ENCODE measurements at places on chromosomes 4 and X.
A peak's percentile ranks its signal among the peaks of the same experiment; 100 is the strongest.

GRCh38 chr4:182786991-182787390 lies 130.2 kb downstream of the DCTD start:
- no peak for DNase-seq

GRCh38 chr4:121070696-121071639 lies 1.4 kb downstream of the NDNF start:
- DNase-seq = peak; percentile 52

GRCh38 chr4:19936476-19936875 lies 315.2 kb upstream of the SLIT2 start:
- no peak for DNase-seq

GRCh38 chr4:185945252-185945651 lies 123.7 kb upstream of the TLR3 start:
- no peak for DNase-seq

DNA sequence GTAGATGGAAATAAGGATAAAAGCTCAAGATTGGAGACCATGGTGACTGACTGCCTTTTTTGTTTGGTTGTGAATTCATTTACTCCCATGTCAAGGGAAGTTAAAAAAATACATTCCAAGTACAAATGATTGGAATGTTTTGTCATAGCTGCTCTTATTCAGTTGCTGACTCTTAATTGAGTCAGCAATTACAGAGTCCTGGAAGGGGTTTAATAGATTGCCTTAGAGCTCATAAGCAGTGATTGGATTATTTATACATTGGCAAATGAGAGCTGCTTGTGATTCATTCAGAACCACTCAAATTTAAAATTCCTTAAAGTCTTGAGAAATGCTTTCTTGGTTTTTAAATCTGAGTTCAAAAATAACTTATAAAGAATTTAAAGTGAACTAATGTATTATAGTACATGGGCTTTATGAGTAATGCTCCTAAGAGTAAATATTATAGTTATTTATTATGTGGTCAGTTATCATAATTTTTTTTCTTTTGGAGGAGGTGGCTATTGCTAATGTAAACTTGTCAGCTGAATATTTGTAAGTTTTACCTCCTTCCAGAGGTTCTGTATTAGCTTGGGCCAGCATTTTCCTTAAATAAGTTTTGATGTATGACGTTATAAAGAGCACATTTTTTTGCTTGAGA lies 13.6 kb downstream of the JADE1 start:
- no peak for DNase-seq

- DNase-seq = no peak
Measured at GRCh38 chr4:74206088-74206825, 48.3 kb downstream of the MTHFD2L start.

DNA sequence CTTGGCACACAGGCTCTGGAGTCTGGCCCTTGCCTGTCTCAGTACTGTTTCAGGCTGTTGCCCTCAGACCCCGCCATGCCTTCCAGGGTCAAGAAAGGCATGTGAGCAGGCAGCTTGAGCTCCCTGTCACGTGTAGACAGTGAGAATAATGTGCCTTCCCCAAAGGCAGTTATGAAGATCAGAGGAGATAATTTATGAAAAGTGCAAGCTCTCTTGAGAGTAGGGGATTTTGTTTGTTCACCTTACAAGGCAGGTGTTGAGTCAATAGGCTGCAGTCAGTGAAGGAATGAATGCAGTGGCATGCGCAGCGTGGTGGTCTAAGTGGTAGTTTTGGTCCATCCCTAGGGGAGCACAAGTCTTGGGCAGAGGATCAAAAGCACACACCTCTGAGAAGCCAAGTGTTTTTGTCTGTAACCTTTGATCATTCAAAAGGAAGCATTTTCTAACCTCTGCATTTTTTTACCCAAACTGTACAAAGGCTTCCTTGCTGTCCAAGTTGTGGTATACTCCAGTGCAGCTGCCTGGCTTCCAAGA lies 14.4 kb downstream of the HADH start:
- DNase-seq = no peak

GRCh38 chr4:109302361-109303139 lies at the start of gene COL25A1:
Gene COL25A1, minus strand, starts transcription at chr4:109302658.
- peak; percentile 62 for DNase-seq

GRCh38 chr4:184444953-184445309 lies 29.4 kb downstream of the IRF2 start:
- DNase-seq = peak; percentile 50

GRCh38 chr4:170610434-170610833 lies 520.7 kb upstream of the AADAT start:
- DNase-seq = no peak

GRCh38 chrX:574251-574650 lies 56.3 kb upstream of the SHOX start:
- peak; percentile 12 for DNase-seq

DNA sequence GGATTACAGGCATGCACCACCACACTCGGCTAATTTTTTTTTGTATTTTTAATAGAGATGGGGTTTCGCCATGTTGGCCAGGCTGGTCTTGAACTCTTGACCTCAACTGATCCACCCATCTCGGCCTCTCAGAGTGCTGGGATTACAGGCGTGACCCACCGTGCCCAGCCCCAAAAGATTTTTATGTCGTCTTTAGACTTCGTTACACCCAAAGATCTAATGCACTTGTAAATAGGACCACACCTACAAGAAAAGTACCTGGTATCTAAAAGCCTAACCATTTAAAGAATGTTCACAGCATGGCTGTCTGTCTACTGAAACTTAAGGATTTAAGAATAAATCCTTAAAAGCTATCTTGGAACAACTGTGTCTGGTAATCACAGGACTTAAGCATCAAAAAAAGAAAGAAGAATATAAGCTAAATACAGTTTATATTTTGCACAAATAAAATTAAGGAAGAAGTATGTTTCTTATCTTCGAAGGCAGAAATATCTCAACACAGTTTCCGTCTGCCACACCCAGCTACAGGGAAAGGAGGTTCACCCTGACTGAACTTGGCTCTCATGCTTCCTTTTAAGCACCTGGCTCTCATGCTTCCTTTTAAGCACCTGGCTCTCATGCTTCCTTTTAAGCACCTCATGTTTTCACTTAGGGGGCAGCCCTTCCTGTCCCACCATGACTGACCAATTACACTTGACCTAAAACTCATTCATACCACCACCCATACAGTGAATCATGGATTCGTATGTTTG lies 92.0 kb upstream of the STS start:
- DNase-seq = no peak

DNA sequence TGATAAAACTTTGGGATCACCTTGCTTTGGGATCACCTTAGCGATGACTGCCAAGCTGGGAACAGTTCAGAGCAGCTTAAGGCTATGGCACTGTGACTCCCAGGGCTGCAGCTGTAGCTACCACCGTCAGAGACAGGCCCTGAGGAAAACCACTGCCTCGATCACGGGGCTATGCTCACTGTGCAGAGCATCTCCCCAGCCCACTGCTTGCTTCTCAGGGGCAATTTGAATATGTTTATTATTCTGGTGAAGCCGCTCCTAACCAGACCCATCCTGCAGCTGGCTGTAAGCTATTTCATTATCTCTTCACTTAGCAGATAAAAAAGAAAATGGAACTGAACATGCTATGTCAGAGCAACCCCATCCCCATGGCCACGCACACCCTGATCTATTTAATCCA lies 328.5 kb downstream of the EVC2 start:
- no peak for DNase-seq

DNA sequence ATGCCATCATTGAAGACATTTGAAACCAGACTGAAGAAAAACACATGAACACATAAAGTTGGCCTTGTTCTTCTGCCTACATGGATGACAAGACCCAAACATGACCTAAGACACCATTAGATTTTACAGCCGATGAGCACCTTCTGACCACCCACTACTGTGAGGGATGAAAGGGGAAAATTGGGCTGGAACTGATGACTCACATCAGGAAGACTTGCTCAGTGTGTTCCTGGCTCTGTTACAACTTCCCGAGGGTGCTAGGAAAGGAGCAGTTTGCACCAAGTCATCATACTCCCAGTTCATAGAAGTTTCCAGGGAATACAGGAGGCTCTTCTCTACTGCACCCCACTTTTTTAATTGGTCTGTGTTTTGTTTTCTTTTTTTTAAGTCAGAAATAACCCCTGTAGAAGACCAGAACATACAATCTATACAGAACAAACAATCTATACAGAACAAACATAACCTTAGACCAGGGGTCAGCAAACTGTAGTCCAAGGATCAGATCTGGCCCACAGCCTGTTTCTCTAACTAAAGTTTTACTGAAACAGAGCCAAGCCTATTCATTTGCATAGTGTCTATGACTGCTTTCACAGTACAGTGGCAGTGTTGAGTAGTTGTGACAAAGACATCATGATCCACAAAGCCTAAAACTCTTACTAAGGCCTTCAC lies 25.3 kb downstream of the BTC start:
- DNase-seq = no peak

DNA sequence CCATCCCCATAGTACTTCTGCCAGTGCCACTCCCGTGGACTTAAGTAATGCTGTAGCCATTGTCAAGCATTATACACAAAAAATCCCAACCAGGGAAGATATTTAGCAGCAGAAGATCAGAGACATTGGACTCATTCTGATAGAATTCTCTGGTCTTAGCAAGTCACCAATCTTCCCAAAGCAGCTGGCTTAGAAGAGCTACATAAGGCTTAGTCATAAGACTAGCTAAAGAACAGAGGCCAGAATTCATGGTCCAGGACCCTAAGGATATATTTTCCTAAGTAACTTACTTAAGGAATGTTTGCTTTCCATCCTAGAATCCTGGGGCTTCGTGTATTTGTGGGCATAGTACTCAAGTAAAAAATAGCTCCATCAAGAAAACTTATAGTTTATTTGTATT lies 100.3 kb upstream of the SLIT2 start:
- DNase-seq = no peak

DNA sequence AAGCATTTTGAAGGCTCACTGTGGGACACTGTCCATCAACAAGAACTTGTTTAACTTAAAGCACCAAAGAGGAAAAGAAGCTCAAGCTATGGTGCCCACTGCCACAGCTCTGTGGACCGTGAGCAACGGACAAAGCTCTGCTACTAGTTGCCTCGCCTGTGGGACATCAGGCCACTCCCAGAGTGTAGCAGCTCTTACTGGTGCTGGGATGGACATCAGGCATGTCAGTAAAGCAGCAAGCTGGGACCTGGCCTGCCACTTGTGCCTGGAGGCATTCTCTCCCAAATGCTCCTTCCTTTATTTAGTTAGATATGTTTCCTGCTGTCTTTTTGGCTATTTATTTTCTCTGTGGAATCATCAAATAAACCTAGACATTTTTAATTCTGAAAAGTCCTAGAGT lies 46.7 kb downstream of the TMEM154 start:
- no peak for DNase-seq

DNA sequence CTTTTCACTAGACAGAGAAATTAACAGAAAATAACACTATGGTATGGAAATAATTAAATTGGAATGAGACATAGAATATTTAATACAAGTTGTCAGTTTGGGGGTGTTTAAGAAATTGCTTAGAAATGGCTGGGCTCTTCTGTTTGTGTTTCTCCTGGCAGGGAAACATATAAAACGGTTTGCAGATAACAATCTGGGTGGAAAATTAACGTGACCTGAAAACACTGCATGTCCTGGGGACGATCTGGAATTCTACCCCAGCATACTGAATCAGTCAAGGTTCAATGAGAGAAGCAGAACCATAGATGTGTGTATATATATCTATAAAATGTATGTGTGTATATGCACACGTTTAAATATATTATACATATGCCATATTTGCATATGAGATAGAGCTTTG lies 109.8 kb downstream of the SPATA18 start:
- no peak for DNase-seq

DNA sequence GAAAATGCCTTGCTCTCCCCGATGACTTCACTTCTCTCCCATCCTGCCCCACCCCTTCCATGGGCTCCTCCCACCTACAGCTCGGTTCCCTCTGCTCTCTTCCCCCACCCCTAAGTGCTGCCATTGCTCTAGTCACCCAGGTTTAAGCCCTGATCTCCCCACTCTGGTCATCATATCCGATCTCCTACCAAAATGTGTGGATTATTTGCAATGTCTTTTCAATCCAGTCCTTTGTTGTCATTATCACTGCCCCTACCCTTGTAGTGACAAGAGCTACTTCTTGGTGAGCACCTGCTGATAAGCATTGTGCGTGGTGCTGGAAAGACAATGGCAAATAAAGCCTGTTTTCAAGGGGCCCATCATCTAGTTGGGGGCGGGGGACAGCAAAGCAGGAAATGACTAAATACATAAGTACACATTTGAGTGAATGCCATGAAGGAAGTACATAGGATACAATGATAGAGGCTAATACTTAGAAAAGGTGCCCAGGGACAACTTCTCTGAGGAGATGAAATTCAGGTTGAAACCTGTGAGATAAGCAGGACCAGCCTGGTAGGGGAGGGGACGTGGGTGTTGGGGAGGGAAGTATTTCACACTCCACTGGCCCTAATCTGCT lies 63.8 kb downstream of the DLG3 start:
- peak; percentile 20 for DNase-seq

- DNase-seq = no peak
Measured at GRCh38 chrX:29487214-29487613, 728.1 kb upstream of the MAGEB2 start.

DNA sequence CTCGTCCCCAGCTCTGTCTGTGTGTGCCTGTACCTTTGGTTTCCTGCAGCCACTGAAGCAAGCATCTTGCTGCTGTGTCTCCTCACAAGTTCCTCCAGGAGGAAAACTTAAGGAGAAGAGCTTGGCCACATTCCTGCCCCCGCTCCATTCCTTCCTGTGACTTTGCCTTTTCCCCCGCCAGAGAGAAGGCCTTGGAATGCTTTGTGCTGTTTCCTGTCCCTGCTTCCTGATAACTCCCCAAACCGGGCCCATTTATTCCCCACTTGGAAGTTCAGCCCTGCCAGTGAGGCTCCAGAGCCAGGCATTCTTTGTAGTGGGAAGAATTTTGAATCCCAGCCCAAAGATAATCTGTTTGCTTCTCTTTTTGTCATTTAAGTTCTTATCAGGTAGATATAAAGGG lies 33.1 kb downstream of the SMIM10L2A start:
- DNase-seq = no peak

DNA sequence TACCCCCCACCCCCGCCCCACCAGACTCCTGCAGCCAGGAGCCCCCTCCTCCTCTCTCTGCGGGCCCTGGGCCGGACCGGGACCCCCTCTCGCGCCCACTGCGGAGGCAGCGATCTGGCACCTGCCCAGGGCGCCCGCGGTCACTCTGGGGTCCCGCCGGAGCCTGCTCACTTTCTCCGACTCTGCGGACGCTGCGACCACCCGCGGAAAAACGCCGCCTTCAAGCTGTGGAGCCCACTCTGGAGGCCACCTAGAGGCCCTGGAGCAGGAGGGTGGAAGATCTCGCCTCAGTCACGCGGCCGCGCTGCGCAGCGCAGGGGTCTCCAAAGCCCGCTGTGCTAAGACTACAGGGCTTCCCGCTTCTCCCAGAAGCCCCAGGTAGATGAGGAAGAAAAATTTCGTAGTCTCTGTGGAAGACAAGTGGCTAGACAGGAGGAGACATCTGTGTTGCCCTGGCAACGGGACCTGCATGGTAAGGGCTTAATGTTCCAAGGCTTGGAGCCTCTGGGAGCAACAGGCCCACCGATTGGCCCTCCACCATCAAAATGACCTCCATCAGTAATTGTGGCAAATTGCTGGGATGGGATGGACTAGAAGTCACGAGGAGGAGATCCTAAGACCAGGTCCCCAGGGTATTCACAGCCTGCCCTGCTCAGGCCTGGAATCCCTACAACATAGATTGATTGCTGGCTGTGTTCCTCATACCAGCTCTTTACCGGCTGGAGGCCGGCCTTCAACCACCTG lies at the start of gene PNMA6F:
TSS of gene PNMA6F (minus strand) at position 387 of the 744 bp plus-strand sequence. CDS start 1,093 bp downstream, outside the sequence.
- no peak for DNase-seq
